ENCODE measurements at places on chromosomes 11 and 22. TPM values are rescaled to one million over a fixed set of nuclear protein-coding genes. Genes with fewer than 3 reads are reported as not detected.

- DNase-seq = no peak
Measured at GRCh38 chr11:117710211-117710610, 86.8 kb downstream of the DSCAML1 start.

DNA sequence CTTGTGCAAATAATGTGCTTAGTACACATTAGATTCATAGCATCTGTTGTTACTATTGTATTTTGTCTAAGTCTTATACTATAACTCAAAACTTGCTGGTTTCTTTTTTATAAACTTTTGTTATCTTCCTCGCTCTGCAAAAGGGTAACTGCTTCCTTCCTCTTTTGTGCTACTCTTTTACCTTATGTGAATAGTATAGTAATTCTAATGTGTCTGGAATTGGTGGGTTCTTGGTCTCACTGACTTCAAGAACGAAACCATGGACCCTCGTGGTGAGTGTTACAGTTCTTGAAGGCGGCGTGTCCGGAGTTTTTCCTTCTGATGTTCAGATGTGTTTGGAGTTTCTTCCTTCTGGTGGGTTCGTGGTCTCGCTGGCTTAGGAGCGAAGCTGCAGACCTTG, 563.1 kb upstream of the LUZP2 start:
- no peak for DNase-seq

DNA sequence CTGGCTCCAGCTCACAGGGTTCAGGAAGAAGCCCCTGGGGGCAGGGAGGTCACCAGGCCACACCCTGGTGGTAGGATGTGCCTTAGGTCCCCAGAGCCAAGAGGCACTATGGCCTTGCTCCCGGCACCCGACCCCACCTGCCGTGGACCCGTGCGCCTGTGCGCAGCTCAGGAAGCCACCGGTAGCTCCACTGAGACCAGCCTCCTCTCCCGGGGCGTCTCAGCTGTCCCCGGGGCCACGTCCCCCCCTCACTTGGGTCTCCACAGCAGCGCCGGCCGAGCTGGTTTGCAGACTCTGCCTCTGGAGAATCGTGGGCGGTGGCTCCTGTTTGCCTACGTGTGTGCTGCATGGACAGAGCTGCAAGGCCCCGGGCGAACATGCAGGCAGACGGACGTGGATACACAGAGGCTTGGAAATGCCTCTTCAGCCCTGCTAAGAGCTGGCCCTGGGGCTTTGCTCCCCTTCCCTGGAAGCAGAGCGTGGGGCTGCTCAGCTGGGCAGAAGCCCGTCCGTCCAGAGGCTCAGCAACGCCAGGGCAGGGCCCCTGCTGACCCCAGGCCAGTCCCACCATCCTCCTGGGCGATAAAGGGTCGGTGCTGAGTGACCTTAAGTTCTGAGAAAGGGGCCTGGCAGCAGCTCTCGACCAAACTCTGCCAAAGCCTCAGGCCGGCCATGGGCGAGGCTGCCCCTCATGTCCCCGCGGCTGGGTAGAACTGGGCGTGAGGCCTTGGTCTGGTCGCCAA, 15.3 kb upstream of the MUC5B start:
- no peak for DNase-seq

- DNase-seq = peak; percentile 41
Measured at GRCh38 chr11:41431784-41432183, 27.7 kb downstream of the LRRC4C start.

DNA sequence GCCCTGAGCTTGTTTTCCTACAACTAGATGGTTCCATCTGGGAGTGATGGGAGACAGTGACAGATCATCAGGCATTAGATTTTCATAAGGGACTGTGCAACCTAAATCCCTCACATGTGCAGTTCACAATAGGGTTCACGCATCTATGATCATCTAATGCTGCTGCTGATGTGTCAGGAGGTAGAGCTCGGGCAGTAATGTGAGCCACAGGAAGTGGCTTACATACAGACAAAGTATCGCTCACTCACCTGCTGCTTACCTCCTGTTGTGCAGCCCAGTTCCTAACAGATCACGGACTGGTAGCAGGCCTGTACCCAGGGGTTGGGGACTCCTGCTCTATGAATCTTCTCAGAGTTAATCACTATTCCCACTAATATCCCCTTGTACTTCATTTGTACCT, 12.4 kb downstream of the AAMDC start:
- DNase-seq = no peak

DNA sequence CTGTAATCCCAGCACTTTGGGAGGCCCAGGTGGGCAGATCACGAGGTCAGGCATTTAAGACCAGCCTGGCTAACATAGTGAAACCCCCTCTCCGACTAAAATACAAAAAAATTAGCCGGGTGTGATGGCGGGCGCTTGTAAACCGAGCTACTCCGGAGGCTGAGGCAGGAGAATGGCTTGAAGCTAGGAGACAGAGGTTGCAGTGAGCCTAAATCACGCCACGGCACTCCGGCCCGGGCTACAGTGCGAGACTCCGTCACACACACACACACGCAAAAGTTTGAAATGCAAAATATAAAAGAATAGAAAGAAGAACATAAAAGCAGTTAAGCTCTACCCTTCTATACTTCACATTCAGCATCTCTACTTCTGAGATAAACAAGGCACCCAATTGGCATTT, 1165.9 kb upstream of the CNTN5 start:
- DNase-seq = no peak

DNA sequence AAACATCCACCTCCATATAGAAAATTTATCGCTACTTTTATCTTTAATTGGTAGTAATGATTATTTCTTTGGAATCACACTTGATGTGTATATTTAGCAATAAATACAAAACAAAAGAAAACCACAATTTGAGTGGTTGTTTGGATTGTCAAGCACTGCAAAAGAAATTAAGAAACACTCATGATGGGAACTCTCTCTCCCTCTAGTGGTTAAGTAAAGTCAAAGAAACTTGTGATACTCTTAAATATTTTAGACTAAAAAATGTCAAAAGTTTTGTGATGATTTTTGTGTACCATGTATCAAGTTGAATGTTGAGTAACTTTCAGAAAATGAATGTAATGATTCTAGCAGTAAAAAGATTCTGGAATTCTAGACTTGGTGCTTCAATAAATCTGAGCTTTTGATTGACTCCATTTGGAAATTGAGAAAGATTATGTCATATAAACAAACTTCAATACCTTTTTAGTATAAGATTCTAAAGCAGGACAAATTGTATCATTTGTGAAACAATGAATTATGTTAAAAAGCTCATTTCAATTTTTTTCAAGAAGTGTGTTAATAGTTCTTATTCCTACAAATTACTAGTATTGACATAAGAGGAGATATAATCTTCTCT, 20.8 kb downstream of the MUC15 start:
- DNase-seq = no peak

DNA sequence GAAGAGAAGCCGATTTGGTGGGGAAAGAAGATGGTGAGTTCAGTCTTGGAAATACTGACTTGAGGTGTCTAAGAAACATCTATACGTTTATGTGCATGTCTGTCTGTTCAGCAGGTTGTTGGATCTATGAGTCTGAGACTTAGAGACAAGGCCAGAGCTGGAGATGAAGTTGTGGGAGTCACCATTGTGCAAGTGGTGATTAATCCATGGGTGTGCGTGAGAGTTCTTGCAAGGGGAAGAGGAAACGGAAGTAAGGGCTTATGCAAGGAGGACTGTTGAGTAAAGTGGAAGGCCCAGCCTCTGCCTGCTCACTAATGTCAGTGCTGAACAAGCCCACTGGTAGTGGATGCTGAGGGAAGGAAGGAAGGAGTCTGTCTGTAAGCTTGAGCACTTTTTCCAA, 9.7 kb downstream of the TMEM45B start:
- no peak for DNase-seq

GRCh38 chr11:7907121-7907520, 23.9 kb downstream of the OR10A6 start:
- DNase-seq = no peak

DNA sequence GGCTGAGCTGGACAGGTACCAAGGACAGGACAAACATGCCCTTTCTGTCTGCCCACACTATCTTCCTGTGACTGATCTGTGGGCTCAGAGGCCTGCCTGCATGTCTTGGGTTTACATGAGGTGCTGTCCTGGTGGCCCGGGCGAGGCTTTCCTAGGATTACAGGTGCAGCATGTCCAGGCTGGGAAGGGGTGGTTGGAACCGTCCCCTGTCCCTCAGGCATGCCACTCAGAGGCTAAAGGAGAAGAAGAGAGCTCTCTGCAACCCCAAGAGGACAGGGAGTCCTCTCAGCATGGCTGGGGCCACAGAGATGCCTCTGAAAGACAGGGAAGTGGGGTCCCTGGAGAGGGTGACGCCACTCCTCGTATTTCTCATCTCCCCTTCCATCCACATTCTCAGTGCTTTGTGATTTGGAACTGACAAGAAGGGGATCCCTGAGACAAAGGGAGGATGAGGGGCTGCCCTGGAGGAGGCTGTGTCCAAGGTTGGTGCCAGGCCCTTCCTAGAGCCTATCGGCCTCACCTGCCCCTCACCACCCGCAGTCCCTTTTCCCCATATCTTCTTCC, 64.6 kb upstream of the LMO1 start:
- no peak for DNase-seq

- no peak for DNase-seq
Measured at GRCh38 chr11:130519128-130519932, 70.9 kb downstream of the ADAMTS15 start.

DNA sequence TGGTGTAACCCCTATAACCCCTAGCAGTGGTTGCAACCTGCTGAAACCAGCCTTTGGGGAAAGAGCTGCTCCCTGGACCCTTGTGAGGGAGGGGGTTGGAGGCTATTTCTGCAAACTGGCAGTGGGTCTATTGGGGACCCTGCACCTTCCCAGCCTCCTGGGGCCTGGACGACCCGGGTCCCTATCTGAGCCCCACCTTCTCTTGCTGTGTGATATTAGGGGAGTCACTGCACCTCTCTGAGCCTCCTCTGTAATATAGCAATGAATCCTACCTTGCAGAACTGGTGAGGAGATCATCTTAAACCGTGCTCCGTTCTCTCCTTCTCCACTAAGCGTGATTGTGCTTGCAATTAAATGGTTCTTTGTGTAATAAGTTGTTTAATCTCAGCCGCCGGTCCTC, 24.0 kb upstream of the MPPED1 start:
- DNase-seq = no peak

- DNase-seq = no peak
Measured at GRCh38 chr11:95398437-95399112, 167.6 kb upstream of the SESN3 start.

DNA sequence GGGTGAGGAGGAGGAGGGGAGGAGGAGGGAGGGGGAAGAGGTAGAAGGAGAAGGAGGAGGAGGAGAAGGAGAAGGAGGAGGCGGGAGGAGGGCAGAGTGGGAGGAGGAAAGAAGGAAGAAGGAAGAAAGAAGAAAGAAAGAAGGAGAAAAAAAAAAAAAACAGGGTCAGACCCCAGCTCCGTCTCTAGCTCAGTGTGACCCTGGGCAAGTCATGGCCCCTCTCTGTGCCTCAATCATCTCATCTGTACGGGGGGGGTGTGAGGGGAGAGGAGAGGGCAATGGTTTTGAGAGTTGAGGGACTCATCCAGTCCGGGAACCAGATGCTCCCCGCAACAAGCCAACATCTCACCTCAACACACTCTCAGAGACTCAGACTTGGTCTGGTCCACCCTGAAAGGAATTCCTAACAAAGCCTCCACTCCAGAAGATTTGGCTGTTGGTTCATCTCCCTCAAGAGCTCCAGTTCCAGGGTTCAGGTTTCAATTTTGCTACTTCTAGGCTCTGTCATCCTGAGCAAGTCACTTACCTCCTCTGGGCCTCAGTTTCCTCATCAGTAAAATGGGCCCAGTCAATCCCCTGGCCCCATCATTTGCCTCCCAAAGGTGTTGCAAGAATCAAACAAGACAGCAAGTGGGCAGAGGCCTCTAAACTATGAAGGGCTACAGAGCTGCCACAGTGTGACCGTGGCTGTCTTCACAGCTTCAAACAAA, 7.7 kb downstream of the CARD10 start:
- no peak for DNase-seq

DNA sequence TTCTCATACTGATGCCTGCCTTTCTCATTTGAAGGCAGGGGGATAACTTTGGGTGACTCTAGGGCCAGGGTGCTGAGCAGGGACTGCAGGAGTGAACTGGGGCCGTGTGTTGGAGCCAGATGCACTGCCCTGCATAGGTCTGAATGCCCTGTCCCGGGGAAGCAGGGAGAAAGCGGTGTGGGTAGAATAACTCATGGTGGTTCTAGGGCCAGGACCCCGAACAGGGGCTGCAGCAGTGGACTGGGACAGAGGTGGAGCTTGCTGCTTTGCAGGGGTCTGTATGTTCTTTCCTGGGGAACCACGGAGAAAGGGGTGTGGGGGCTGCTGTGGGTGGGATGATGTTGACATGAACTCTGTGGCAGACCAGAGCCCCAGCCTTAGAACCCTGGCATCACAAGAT, 52.9 kb downstream of the GAB4 start:
- DNase-seq = no peak

GRCh38 chr11:22165759-22166513, 26.9 kb upstream of the ANO5 start:
- no peak for DNase-seq

DNA sequence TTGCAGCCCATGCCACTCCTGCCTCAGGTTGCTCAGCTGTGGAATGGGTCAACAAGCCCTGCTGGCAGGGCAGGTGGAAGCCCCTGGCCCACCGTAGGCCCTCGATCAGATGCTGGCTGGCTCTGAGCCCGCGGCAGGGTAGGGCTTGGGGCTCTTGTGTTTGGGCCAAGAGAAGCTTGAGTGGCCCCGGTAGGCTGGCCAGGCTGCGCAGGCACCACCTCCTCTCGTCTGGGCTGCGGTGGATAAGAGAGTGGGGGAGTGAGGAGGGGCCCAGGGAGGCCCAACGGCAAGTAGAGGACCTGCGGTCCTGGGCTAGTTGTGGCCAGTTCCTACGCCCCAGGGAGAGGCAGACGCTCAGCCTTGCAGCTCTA, 115.2 kb downstream of the CEP164 start:
- DNase-seq = no peak

DNA sequence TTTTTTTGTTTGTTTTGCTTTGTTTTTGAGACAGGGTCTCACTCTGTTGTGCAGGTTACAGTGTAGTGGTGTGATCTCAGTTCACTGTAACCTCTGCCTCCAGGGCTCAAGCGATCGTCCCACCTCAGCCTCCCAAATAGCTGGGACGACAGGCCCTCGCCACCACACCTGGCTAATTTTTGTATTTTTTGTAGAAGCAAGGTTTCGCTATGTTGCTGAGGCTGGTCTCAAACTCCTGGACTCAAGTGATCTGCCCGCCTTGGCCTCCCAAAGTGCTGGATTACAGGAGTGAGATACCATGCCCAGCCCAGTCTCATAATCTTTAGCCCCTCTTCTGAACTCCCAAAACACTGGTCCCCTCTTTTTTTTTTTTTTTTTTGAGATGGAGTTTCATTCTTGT, 50.6 kb downstream of the KCNJ4 start:
- no peak for DNase-seq

Gene WT1
- 0.37 TPM for polyA plus RNA-seq

Gene GLB1L2
- 3.3 TPM for polyA plus RNA-seq

Gene PTPRCAP
- 1.0 TPM for polyA plus RNA-seq

Gene LMNTD2
- polyA plus RNA-seq = 19.1 TPM

Gene BCO2
- polyA plus RNA-seq = 64.5 TPM

Gene OR2AG1
- not detected for polyA plus RNA-seq

Gene PLEKHA7
- polyA plus RNA-seq = 18.2 TPM

Gene OR51I1
- polyA plus RNA-seq = not detected

Gene NRIP3
- 2.2 TPM for polyA plus RNA-seq

Gene RFPL2
- polyA plus RNA-seq = 0.62 TPM

Data from hepatocyte (in vitro differentiated cells).